ENCODE measurements at places on chromosomes 16 and 17.

- DNase-seq, result no peak
Observed at GRCh38 chr17:562174-562573, 152.5 kb downstream of the VPS53 start.

DNA sequence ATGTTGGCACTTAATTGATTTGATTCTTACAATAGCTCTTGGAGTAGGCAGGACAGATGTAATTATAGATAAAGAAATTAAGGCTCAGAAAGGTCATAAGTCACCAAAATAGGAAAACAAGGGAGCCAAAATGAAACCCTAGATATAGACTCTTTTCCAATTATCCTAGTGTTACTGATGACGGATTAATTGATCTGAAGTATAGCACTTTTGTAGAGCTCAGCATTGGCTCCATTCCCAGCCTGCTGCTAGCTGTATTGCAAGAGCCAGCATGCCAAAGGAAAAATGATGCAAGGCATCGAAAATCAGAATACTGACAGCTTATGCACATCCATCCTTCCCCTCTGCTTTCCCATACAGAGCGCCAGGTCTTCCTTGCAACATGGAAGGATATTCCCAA is 21.6 kb upstream of the RASL10B start:
- peak; percentile 61 for DNase-seq

GRCh38 chr16:55052741-55053415 is 122.2 kb downstream of the IRX5 start:
- no peak for DNase-seq

GRCh38 chr16:70444249-70445063 is 5.6 kb upstream of the ST3GAL2 start:
- no peak for DNase-seq

GRCh38 chr17:5127910-5128309 is 12.1 kb downstream of the USP6 start:
- no peak for DNase-seq

DNA sequence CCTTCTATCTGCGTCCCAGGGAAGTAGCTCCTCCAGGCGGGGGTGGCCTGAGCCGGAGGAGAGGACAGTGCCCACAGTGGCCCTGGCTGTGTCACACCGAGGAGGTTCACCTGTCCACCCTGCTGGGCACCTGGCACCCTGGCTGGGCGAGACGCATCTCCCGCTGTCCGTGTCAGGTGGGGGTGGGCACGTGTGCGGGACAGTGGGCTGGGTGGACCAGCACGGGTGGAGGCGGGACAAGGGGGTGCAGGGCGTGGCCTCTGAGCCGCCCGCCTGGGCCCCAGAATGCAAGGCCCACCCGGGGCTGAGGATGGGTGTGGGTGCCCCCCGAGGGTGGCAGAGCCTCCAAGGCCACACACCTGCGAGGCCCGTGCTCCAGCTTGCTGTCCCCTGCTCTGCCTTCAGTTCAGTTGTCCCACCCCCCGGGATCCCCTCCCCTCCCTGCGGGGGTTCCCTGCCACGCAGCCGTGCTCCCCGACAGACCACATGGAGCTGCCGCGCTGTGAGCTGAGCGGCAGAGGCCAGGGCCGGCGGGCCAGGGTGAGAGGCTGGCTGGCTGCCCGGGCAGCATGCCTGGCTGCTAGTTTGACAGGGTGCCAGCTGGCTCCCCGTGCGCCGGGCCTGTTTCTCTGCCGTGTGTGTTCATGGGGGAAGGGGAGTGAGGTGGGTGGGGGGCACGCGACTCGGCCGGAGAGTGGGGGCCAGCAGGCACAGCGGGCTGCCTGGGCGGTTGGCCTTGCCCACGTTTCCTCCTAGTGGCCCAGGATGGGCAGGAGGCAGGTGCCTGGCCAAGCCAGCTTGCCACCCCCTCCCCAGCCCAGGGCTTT is 33.9 kb downstream of the BAHCC1 start:
- peak; percentile 89 for DNase-seq

DNA sequence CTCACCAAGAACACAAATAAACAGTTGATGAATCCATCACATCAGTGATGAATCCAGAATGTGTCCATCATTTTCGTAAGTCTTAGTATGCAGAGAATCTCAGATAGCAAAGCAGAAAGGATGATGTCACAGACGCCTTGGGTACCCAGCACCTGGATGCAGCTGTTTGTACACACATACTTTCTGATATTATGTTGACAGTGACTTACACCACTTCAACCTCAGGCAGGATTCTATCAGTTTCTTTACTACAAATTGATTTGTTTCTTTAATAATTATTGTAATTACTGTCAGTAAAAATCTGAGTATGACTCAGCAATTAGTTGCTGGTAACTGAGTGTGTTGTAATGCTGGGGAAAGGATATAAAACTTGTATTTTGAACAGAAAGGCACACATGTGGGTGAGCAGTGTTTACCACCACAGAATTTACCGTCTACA is 159.8 kb downstream of the RPTOR start:
- DNase-seq, result peak; percentile 55

GRCh38 chr16:26594666-26595065 is 472.1 kb upstream of the C16orf82 start:
- DNase-seq, result no peak

DNA sequence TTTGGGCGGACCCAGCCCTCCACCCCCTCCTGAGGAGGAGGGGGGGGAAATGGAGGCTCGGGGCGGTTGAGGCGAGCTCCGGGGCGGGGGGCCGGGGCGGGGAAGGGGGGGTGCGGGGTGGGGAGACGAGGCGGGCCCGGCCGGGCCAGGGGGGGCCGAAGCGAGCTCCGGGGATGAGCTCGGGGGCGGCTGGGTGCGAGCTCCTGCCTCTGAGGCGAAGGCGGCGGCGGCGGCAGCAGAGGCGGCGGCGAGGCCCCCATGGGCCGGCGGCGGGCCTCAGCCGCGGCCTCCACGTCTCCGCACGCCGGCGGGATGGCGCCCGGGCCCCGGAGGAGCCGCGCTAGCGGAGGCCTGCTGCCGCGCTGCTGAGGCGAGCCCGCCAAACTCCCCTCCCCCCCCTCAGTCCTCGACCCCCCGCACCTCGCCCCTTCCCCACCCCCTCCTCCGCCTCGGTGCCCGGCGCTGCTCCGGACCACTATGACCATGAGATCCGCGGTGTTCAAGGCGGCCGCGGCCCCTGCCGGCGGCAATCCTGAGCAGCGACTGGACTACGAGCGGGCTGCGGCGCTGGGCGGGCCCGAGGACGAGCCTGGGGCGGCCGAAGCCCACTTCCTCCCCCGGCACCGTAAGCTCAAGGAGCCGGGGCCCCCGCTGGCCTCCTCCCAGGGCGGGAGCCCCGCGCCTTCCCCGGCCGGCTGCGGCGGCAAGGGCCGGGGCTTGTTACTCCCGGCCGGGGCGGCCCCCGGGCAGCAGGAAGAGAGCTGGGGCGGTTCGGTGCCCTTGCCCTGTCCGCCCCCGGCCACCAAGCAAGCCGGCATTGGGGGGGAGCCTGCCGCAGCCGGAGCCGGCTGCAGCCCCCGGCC is 596 bp downstream of the MSL1 start:
- no peak for DNase-seq

DNA sequence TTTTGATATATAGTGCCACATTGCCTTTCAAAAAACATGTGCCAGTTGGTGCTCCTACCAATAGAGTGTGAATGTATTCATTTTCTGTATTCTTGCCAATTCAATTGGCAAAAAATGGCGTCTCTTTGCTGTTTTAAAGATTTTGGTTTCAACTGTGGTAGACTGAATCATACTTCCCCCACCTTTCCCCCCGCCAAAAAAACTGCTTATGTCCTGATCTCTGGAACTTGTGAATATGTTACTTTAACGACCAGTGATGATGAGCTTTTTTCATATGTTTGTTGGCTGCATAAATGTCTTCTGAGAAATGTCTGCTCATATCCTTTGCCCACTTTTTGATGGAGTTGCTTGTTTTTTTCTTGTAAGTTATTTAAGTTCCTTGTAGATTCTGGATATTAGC is 325.1 kb upstream of the KCNJ16 start:
- no peak for DNase-seq

- DNase-seq, result peak; percentile 24
Observed at GRCh38 chr16:68005786-68006286, 6.6 kb upstream of the DPEP2 start.

GRCh38 chr16:78786635-78787034 is 687.2 kb downstream of the WWOX start:
- no peak for DNase-seq

DNA sequence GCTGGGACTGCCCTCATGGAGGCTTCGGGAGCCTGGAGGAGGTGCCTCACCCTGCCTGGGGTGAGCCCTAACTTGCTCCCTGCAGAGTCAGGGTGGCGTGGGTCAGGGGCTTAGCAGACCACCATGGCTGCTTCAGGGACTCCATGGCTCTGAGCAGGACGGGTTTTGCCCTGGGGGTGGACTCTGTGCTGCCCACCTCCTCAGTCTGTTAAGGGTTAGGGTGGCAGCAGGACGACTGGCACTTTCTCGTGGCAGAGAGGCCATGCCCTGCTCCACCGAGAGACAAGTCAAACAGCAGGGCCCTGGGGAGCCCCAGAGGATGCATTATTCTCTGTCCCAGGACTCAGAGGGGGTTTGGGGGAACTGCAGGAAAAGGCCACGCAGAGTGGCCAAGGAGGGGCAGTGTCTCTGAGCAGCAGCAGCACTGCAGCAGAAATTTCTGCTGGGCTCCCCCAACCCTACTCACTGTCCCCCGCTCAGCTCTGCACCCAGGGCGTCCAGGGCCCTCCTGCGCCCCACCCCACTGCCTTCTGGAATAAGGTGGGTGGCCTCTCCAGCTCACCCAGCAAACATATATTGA is 1.8 kb upstream of the PRSS22 start:
- no peak for DNase-seq

- no peak for DNase-seq
Observed at GRCh38 chr16:11239644-11240632, 16.1 kb downstream of the SOCS1 start.

DNA sequence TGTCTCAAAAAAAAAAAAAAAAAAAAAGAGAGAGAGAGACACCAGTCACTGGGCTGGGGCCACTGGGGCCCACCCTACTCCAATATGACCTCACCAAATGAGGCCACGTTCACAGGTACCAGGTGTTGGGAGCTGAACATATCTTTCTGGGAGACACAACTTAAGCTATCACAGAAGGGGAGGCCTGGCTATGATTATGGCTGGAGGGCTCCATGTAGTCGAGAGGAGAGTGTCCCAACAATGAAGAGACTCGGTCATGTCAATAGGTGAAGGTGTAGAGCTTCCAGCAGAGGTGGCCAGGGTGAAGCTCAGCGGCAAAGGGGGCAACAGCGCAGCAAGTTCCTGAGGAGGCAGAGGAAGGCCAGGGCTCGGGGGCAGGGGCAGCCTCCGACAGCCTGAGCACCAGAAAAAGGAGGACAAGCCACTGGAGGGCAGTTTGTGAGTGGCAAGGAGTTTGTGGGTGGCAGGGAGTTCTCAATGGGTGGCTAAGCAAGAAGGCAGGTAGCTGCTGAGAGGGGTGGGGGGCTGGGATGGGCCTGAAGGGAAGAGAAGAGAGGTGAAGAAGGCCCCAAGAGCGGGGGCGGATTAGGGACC is 28.0 kb downstream of the ABCC3 start:
- no peak for DNase-seq

Data from foreskin fibroblast (primary cell).